Upper lobe of right lung (tissue), 1 donor: ENCODE measurements at places on chromosomes 13 and 19. TPM values are rescaled to one million over a fixed set of nuclear protein-coding genes. Genes with fewer than 3 reads are reported as not detected.

- no peak for DNase-seq
Observed at GRCh38 chr13:24068472-24068871, 92.0 kb upstream of the SPATA13 start.

DNA sequence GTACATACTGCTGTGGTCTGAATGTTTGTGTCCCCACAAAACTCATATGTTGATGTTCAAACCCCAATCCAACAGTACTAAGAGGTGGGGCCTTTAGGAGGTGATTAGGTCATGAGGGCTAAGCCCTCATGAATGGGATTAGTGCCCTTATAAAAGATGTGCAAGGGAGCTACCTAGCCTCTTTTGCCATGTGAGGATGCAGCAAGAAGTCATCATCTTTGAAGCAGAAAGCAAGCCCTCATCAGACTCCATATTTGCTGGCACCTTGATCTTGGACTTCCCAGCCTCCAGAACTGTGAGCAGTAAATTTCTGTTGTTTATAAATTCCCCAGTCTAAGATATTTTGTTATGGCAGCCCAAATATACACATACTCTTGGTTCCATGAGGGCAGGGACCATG lies 33.9 kb downstream of the PEG3 start:
- no peak for DNase-seq

- no peak for DNase-seq
Observed at GRCh38 chr19:848386-848921, 3.6 kb upstream of the ELANE start.

DNA sequence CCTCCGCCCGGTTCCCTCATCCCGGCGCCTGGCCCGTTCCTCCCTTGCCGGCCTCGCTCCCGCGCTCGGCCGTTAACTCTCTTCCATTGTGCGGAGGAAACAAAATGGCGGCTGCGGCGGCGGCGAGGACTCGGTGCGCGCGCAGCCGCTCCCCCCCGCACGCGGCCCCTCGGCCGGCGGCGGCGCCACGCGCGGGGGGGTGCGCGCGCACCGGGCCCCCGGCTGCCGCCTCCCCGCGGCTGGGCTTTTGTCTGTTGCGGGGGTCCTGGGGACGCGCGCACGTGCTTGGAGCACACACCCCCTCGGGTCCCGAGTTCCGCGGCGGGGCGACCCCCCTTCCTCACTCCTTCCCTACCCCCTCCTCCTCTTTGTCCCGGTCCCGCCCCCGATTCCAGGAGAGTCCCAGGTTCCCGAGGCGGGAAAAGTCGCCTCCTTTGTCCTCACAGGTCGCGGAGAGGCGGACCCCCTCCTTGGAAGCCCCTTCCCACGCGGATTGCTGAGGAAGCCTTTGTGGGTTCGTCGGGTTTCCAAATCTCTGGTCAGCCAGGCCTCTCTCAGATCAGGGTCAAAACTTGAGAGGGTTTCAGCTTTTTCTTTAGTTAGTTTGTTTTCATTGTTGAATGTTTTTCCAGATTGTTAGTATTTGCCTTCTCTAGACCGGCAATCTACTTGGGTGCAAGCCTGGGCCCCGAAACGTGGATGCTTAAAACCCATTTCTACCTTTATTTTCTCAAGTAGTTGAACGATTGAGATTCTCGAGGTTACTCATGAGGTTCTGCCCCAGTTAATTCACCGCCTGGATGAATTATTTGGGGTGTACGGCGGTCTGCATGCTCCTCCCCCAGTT lies 687 bp downstream of the ILF3 start:
- peak; percentile 80 for DNase-seq

The RGL3 gene
- 54.6 TPM for total RNA-seq

The RASIP1 gene
- total RNA-seq: 54.5 TPM

GRCh38 chr19:1730157-1730556 lies 23.1 kb upstream of the ONECUT3 start:
- DNase-seq: no peak

The CRX gene
- not detected for total RNA-seq

DNA sequence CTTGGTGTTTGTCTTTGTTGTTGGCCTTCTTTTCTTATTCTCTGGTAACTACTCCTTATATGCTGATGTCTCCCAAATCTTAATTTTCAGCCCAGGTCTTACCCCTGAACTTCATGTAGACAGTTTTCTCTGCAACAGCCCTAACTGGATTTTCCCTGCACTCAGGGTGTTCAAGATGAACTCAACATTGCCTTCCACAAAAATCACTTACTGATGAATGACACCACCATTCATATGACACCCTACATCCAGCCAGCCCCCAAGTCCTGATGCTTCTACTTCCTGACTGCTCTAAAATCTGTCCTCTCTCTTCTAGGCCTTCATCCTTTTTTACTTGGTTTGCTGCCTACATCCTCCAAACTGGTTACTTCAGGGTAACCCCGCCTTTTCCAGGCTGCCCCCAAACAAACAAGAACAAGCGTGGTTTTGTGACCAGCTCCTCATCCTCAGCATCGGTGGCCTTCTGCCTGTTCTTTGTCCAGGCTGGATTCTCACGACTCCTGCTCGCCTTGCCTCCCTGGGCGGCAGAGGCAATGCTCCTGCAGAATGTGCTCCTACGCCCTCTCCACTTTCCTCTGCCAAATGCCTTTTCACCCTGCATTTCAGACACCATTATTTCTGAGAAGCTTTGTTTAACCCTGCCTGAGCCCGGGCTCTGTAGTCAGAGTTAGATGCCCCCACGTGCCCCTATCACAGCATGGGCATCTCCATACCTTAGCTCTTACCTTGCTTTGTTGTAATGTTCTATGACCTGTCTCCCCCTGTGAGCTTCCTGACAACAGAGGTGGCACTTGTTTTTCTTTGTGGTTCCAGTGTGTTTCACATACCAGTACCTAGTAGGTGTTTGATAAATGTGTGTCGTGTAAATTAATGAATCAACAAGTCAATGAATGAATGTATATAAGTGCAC lies 61.8 kb downstream of the WDFY2 start:
- DNase-seq: no peak

- DNase-seq: no peak
Observed at GRCh38 chr13:56349866-56350265, 790.9 kb upstream of the PRR20A start.

DNA sequence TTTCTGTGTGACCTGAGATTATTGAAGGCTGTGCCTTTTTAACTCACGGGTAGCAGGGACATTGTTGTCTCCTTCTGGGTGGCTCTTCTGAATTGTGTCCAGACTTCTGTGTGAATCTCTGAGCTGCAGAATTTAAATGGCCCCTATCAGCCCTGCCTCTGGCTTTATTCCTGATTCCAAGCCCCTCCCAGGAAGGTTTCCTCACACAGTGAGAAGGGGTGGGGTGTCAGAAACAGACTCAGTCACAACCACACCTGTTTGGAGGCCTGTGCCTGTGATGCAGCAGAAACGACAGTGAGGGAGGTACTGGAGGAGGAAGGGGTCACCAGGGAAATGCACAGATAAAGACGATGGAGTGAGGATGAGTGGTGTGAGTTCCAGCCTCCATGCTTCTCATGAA lies at the start of gene CLC:
Gene CLC, minus strand, starts transcription at position 139 of the 400 bp plus-strand sequence. Its CDS starts 77 bp downstream, at position 62.
- DNase-seq: no peak

The ZNF225 gene
- 5.8 TPM for total RNA-seq

DNA sequence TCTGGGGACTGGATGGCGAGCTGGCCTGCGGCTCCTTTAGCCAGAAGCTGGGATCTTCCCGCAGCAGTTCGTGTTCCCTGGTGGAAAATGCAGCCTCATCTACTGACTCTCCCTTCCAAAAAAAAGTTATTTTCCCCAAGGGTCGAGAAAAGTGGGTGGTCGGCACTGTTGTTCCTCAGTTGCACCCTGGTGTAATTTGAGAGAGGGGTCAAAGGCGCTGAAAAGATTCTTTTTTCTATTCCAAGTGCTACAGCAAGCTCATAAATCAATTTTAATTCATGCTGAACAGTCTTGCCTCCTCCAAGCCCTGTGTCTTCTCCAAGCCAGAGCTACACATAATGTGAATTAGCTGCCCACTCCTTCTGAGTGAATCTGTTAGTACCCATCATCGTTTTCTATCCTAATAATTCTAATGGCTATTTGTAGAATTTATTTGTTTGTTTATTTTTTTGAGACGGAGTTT lies 774 bp downstream of the SLC25A15 start:
- no peak for DNase-seq

The SLC44A2 gene
- total RNA-seq: 293 TPM

The TNFSF9 gene
- 7.4 TPM for total RNA-seq

- DNase-seq: no peak
Observed at GRCh38 chr13:53007872-53008271, 20.7 kb upstream of the OLFM4 start.

DNA sequence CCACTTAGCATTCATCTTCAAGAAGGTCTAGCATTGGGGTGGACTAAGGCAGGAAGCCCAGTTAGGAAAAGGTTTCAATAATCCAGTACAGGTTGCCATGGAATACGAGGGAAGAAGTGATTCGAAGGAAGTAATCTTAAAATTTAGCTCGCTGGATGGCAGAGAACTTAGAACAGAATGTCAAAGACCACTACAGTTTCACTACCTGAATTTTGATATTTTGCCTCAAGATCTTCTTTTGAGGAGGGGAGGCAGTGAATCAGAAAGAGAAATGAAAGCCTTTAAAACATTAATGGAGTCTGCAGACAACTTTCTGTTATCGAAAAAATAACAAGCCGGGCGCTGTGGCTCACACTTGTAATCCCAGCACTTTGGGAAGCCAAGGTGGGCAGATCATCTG lies 7.0 kb upstream of the RAB8A start:
- DNase-seq: no peak

- no peak for DNase-seq
Observed at GRCh38 chr19:11813703-11814028, 407 bp upstream of the ZNF440 start.

GRCh38 chr19:48746738-48747575 lies at the start of gene IZUMO1:
TSS of gene IZUMO1 (minus strand) at chr19:48746909. CDS start at chr19:48745859, 1,050 bp downstream.
- DNase-seq: peak; percentile 88

The ZNF565 gene
- total RNA-seq: 6.4 TPM

The PRR20C gene
- total RNA-seq: not detected

- DNase-seq: no peak
Observed at GRCh38 chr19:14746886-14747285, 31.5 kb downstream of the ADGRE2 start.

DNA sequence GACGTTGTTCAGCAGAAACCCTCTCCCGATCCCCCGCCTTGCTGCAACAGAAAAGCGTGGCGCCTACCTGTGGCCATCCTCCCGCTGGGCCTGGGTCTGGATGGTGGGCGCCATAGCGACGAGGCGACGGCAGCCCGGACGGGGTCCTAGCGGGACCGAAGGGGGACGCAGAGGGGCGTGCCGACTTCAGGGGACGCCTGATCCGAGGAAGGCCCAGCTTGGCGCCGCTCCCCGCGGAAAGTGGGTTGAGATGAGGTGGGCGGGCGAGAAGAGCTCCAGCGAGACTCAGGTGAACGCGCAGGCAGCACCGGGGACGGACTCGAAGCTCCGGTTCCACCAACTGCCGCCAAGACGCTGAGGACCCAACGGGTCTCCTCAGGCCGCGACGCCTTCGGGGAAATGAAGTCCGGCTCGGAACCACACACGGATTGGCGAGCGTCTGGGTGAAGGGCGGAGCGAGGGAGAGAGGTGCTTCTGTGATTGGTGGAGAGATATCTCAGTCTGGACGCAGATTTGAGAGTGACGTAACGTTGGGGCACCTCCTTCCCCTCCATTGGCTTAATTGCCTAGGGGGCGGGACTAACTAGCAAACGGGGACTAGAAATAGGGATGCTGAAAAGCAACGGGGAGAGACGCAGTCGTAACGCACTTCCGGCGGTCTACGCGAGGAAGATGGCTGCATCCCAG lies at the start of the genes MED29 and PAF1:
Gene MED29, plus strand, starts transcription at position 628 of the 687 bp plus-strand sequence. Its CDS starts 45 bp downstream, at position 673.
Gene PAF1, minus strand, starts transcription at position 356 of the 687 bp plus-strand sequence. Its CDS starts 242 bp downstream, at position 114.
- DNase-seq: peak; percentile 97

DNA sequence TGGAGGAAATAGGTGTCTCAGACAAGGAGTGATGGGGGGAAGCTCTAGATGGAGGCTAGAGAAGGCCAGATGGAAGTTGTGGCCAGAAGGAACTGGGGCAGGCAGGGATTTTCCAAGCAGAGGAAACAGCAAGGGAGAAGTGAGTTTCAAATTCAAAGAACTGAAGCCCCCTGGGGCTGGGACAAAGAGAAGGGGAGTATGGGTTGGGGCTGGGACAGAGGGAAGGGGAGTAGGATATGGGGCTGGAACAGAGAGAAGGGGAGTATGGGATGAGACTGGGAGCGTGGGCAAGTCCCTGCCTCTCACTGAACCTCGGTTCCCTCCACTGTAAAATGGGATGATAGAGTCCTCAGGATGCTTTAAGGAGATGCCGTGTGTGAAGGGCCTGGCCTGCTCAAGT lies 1.9 kb upstream of the GTF2F1 start:
- no peak for DNase-seq

DNA sequence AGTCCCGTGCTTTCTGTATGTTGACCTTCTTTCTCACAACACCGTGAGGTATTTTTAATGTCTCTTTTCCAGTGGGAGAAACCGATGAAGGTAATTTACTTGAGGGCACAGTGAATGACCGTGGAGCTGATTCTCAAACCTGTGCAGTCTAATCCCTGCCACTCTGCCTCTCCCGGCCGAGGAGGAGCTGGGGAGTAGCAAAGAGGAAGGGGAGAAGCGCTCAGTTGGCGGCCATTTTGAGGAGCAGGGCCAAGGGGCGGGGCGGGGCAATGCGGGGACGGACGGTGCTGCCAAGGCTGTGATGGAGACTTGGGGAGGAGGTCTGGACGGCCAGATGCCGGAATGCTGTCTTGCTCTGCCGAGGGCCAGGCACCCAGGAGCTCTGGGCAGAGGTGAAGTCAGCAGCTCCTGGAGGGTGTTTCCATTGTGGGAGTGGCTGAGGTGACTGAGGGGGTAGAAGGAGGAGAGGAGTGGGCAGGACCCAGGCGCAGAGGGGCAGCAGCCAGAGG lies 12.4 kb upstream of the RANBP3 start:
- no peak for DNase-seq

DNA sequence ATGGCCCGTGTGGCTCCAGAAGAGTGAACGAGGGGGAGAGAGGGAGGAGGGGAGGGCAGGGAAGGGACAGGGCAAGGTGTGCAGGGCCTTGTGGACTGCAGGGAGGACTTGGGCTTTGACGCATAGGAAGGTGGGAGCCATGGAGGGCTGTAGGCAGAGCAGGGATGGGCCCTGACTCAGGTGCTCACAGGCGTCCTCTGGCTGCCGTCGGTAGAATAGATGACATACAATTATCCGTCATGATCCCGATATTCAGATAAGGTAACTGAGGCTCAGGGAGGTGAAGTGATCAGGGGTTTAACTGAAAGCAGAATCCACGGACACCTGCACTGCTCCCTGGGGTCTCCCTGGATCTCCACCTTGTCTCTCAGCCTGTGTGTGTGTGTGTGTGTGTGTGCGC lies 3.4 kb downstream of the C3 start:
- no peak for DNase-seq

- no peak for DNase-seq
Observed at GRCh38 chr19:56139847-56140582, 1.1 kb upstream of the ZNF444 start.

DNA sequence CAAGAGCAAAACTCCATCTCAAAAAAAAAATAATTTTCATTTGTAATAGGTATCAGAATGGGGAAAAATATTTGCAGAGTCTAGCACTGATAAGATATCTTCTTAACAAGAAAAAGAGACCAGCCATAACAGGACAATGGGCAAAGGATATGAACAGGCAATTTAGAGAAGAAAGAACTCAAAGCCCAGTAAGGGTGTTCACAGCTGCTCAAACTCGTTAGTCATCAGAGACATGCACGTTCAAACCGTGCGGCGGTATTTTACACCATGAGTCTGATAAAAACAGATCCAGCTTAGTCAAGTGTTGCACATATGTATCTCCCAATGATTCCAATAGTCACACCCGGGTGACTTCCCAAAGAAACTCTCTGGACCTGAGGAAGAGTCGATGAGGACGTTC lies 13.7 kb upstream of the NCCRP1 start:
- DNase-seq: no peak

The ELSPBP1 gene
- total RNA-seq: not detected

The MYO16 gene
- total RNA-seq: 0.46 TPM

The ICAM1 gene
- 245 TPM for total RNA-seq

The SIGLECL1 gene
- not detected for total RNA-seq

The MAP4K1 gene
- total RNA-seq: 12.1 TPM

GRCh38 chr19:4362101-4362828 lies 18.9 kb downstream of the MPND start:
- no peak for DNase-seq
